ENCODE measurements at places on chromosomes 3 and 15.

GRCh38 chr3:56693750-56694149 lies 10.7 kb upstream of the TASOR start:
- no peak for DNase-seq

DNA sequence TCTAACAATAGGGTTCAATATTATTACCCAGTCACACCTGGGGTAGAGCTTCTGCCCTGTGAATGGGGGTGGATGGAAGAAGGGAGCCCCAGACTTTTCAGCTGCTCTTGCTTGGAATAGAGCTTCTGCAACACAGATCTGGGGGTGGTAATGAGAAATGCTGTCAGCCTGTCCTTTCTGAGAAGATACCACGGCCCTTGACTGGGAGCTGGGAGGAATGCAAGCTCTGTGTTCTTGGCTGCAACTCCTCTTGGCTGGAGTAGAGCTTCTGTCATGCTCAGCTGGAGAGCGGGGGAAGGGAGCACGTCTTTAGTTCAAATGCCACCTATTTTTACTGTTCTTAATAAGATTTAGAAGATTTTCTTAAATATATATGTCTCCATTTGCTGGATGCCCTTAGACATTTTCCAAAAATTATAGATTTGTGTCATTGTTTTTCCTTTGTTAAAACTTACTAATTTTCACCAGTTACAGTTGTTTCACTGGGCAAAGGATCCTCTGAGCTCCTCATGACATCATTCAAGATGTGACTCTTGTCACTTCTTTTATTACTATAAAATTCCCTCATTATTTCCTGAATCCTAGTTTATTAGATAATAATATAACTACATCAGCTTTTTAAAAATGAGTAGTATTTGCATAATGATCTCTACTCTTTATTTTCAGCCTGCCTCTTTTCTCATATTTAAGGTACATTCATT lies 180.0 kb upstream of the TGFBR2 start:
- DNase-seq, result no peak

- DNase-seq, result no peak
Observed at GRCh38 chr3:25107918-25108617, 320.0 kb upstream of the RARB start.

DNA sequence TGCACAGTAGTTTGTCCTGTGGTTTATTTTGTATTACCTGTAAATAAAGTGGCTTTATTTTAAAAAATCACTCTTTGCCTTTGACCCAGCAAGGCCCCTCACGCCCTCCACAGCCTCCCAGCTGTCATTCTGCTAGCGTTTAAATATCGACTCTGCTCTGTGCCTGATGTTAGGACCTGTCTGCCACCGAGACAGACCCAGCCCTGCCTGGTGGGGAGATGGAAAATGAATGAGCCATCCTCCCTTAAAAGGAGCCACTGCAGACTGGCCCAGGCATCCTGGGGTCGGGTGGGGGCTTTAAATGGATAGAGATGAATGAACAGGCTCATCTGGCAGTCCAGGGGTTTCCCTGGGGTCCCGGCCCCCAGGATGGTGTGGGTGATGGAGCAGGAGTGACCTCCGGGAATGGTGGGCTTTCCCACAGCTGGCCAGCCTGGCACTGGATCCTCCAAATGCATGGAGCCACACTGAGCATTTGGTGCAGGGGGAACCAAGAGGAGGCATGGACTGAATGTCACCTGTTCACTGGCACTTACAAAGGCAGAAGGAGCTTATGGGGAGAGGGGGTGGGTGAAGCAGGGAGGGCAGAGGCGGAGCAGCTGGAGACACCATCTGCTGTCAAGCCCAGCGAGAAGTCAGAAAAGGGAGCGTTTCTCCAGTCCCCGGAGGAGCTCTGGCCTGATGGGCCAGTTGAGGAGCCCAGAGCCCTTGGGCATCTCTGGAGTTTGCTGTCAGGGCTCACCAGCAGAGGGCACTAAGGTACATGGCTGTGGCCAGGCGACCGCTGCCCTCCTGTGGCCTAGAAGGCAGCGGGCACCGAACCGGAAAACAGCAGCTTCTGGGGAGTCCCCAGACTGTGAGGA lies 11.9 kb downstream of the GRM2 start:
- DNase-seq, result peak; percentile 10

GRCh38 chr3:134685929-134686802 lies 35.3 kb upstream of the KY start:
- no peak for DNase-seq

- peak; percentile 21 for DNase-seq
Observed at GRCh38 chr3:16512435-16513140, 911 bp downstream of the RFTN1 start.

- DNase-seq, result no peak
Observed at GRCh38 chr3:98188545-98188944, 22.0 kb downstream of the OR5H15 start.

DNA sequence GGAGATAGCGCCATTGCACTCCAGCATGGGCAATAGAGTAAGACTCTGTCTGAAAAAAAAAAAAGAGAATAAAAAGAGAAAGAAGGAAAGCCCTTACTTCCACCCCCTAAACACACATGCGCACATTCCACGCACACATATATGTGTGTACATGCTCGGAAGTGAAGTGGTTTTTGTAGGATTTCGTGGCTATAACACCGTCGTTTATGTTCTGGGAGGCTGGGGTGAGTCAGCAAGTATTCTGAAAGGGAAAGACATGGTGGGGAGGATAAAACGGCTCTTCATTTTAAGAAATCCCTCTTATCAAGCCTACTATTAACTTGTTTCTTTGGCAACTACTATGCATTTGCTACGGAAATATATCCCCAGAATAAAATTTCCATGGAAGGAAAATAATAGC lies 422.8 kb upstream of the TBL1XR1 start:
- no peak for DNase-seq

DNA sequence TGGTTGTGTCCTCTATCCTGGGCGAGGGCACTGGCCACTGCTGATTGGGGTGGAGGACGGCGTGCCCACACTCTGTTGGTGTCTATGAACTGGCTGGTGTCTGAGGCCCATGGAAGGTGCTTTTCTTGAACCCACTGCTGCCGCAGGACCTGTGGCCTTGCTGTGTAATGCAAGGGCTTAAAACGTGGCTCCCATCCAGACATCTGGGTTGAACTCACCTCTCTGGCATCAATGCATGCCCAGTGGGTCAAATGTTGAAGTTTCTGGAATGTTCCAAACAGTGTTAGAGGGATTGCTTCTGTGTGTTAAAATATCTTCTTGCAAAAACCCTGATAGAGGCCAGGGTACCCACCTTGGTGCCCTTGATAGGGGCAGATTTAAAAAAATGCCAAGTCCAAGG lies 42.6 kb downstream of the FAM3D start:
- DNase-seq, result no peak

DNA sequence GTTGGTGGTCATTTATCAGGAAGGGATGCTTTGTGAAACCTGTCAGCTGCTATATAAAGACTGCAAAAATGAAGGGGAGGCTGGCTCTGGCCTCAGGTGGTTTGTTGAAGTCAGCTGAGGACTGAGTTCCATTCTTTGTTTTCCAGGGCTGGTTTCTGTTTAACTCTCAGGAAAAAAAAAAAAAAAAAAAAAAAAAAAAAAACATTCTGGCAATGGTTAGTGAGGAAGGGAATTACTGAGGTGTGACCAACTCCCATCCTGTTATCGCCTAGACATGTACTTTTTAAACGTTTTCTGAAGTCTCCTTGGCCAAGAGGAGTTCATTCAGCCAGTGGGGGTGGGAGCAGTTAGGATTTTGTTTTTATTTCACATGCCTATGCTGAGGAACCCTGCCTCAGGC lies 316.3 kb downstream of the OXSM start:
- DNase-seq, result no peak

DNA sequence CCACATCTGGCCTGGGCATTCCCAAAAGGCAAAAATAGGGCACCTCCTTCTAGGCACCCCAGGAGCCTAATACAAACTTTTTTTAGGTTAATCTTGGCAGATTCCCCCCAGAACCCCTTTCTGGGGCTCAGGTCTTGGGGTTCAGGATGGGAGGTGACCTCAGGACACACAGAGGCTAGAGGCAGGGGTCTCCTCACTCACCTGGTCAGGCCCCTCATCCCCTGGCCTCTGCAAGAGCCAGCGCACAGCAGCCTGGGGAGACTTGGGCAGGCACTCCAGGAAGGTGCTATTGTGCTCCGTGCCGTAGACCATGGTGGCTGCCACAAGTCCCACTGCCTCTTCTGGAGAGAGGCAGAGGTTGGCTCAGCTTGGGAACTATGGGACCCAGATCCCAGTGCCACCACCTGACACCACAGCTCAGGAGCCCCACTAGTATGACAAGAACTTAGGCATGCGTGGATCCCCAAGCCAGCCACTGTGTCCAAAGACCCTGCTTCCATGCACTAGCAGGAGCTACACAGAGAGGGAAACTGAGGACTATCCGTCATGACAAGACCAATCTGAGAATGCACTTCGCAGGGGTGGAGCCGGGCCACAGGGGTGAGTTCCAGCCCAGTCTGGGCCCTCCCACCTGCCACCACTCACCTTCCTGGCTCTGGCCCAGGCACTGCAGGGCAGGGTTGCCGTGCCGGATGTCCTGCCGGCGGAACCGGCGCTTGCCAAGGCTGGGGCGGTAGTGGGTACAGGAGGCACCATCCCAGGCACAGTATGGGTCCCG lies 7.4 kb downstream of the SEMA3G start:
- DNase-seq, result no peak

- no peak for DNase-seq
Observed at GRCh38 chr3:61545716-61546115, 15.7 kb upstream of the PTPRG start.

DNA sequence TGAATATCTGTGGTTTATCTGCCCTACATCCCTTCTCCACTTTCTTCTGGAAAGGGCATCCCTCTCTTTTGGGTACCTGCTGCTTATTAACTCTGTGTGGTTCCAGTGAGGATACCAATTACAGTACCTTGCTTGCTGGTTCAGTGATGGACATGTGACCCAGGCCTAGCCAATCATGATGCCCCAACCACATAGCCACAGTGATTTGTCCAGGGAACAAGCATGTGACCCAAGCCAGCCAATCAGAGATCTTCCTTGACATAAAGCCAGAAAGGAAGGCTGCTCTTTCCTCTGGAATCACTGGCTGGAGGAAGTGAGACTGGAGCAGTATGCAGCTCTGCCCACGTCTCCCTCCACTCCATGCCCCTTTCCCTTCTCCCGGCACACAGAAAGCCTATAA lies 10.9 kb upstream of the TMEM158 start:
- no peak for DNase-seq

GRCh38 chr3:83769791-83770663 lies 1188.8 kb upstream of the CADM2 start:
- no peak for DNase-seq

- DNase-seq, result no peak
Observed at GRCh38 chr3:196189566-196190347, 21.4 kb downstream of the ZDHHC19 start.

DNA sequence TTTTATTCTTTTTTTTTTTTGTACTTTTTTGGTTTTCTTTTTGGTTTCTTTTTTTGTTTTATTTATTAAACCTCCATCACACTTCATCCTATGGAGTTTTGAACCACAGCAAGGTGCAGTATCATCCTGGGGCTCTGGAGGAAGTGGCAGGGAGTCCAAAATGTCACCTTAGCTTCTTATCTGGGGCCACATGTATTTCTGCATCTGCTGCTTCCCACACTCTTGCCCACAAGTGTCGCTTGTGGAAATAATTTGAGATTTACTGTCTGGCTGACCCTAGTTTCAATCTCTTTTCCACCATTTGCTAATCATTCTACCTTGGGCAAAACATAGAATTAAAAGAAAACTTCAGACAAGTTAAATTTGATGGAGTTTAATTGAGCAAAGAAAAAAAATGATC lies 6.4 kb downstream of the OPA1 start:
- DNase-seq, result no peak

GRCh38 chr15:40807888-40808461 lies 702 bp upstream of the DNAJC17 start:
- DNase-seq, result no peak

- no peak for DNase-seq
Observed at GRCh38 chr3:100902572-100902971, 90.6 kb downstream of the ABI3BP start.

DNA sequence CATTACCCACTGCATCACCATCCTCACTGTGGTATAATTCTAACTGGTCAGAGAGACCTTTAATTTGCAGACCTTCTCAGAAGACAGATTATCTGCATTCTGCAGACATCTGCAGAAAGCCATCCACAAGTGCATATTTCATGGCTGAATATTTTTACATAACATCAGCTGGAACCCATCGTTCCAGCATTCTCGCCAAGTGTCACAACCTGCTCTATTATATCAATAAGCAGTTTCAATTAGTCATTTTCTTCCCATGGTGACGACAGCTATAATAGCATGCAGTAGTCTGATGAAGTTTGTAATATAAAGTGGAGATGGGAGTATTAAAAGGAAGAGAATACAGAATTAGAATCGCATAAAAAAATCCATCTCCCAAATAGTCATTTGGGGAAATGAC lies 334.7 kb downstream of the FHIT start:
- no peak for DNase-seq

- no peak for DNase-seq
Observed at GRCh38 chr15:68431037-68431791, 749 bp downstream of the ITGA11 start.

DNA sequence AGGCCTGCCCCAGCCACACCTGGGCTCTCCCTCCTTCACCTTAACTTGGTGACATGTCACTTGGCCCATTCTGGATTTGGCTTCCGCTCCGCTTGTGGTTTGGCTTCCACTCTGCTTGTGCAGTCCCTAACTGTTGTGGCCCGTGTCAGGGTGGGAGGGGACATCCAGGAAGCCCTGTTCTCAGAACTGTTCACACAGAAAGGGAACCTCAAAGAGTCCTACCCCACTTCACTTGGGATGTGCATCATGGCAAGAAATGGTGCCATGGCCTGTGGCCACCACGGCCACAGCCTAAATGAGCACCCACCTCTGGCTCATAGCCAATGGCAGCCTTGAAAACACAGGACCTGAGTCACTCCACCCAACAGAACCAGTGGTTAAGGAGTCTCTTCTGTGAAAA lies 63.4 kb downstream of the CYP19A1 start:
- no peak for DNase-seq

DNA sequence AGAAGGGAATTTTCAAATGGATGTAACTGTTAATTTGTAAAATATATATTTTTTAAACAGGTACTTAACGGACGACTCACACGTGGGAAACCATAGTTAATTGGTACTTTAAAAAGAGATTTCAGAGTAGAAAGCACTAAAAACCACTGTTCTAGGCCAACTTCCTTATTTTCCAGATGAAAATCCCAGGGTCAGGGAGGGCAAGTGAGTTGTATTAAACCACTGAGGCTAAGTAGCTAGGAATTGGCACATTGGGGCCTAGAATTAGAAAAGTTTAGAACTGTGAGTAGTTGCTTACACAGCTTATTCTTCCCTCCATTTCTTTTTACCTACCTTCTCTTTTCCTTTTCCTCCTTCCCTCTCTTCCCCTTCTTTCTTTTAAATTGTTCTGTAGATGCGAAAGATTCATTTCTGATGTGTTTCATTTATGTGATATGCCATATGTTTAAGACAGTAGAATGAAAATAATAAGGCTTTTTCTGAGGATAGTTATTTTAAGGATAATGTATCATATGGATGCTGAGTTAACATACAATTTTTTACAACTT lies 4.1 kb upstream of the UTS2B start:
- no peak for DNase-seq

GRCh38 chr3:242602-243355 lies 46.2 kb downstream of the CHL1 start:
- DNase-seq, result no peak

Measured in stimulated activated naive CD4-positive, alpha-beta T cell (primary cell).